ENCODE measurements at places on chromosomes 13 and 19.

GRCh38 chr19:48175578-48175977, 5.1 kb downstream of the ZSWIM9 start:
- no peak for DNase-seq

GRCh38 chr19:44747739-44748425, 626 bp upstream of the BCL3 start:
- DNase-seq, result peak; percentile 14

GRCh38 chr13:51137250-51137649, 26.2 kb upstream of the C13orf42 start:
- no peak for DNase-seq

GRCh38 chr19:5436948-5437306, 18.3 kb upstream of the ZNRF4 start:
- DNase-seq, result no peak

DNA sequence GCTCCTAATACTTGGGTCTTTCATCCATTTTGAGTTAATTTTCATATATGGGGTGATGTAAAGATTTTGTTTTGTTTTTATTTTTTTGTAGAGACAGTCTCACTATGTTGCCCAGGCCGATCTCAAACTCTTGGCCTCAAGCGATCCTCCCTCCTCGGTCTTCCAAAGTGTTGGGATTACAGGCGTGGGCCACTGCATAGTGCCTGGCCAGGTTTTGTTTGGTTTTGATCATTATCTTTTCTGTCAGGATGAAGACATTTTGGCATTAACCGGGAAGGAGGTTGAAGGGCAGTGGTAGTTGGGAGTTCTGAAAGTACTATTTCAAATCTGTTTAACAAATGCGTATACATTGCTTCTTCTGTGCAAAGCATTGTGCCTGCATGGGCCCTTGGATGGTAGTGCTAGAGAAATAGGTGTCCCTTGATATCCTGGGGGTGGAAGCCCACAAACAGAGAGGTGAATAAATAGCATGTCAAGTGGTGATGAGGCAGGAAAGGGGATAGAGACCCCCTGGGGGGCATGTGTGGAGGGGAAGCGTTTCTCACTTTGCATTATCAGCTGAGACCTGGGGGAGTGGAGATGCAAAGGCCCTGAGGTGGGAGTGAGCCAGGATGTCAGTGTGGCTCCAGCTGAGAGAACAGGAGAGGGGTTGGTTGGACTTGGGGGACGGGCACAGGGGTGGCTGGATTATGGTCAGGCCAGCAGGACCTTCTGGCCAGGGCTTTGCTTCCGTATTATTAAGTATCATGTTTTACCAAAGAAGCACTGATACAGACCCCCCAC, 41.4 kb downstream of the GATAD2A start:
- no peak for DNase-seq

DNA sequence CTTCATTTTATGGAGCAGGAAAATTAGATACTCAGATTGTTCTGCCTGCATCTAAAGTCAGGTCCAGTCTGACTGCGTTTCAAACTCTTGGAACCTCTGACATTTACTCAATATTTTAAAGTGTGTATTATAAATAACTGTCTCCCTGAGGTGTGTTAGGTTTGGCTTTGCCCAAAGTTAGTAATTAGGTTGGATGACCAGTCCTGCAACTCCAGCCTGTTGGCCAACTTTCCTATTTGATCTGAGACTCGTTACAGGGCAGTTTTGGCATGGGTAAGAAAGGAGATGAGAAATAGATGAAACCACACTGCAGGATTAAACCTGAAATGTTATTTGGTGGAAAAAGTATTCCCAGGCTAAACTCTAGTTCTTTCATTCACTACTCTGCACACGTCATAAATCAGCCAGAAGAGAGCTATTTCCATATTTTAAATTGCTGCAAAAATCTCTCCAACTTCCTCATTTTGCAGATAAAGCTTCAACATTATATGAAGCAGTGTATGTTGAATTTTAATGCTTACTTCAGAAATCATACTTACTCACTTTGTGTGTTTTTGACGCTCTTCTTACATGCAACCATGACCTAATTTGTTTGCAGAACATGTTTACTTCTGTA, 357.1 kb downstream of the DCT start:
- DNase-seq, result no peak

DNA sequence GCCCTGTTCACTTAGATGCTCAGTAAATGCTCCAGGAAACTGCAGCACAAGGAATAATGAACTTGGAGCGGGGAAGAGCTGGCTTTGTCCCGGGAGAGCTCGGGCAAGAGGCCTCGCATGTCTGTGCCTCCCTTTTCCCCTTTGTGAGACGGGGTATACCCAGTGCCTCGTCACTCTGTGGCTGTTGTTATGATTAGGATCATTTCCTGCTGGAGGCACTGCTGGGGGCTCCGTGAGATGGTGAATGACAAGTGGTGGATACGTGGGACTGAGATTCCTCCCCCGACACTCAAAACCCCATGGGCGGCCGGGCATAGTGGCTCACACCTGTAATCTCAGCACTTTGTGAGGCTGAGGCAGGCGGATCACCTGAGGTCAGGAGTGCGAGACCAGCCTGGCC, 1.1 kb upstream of the PLVAP start:
- no peak for DNase-seq

GRCh38 chr19:9913237-9914000, 22.9 kb downstream of the OLFM2 start:
- no peak for DNase-seq

GRCh38 chr19:45059258-45059965, 16.9 kb downstream of the ZNF296 start:
- DNase-seq, result peak; percentile 91

GRCh38 chr19:17436094-17436873, 12.2 kb downstream of the TMEM221 start:
- no peak for DNase-seq

- peak; percentile 75 for DNase-seq
Observed at GRCh38 chr19:47707135-47707925, 5.9 kb upstream of the EHD2 start.

DNA sequence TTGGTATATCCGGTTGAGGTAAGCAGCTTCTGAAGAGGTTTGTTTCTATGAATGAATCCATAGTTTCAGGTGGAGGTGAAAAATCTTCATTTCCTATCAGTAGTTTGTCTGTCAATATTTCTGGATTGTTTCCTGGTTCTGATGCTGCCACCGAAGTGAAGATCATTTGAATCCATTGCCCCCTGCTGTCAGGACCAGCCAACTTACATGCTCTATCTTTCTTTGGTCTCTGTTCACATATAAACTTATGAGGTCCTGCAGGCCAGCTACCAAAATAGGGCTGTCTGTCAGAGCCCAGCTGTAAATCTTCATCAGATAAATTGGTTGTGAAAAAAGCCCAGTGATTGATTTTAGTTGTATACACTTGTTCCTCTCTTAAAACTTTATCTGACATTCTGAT, 15.2 kb upstream of the N4BP2L1 start:
- DNase-seq, result no peak

- DNase-seq, result peak; percentile 70
Observed at GRCh38 chr19:48635263-48635965, 1.8 kb downstream of the DBP start.

GRCh38 chr19:31220540-31220939, 128.7 kb downstream of the TSHZ3 start:
- no peak for DNase-seq

GRCh38 chr13:110201114-110201513, 105.8 kb downstream of the COL4A1 start:
- DNase-seq, result no peak

DNA sequence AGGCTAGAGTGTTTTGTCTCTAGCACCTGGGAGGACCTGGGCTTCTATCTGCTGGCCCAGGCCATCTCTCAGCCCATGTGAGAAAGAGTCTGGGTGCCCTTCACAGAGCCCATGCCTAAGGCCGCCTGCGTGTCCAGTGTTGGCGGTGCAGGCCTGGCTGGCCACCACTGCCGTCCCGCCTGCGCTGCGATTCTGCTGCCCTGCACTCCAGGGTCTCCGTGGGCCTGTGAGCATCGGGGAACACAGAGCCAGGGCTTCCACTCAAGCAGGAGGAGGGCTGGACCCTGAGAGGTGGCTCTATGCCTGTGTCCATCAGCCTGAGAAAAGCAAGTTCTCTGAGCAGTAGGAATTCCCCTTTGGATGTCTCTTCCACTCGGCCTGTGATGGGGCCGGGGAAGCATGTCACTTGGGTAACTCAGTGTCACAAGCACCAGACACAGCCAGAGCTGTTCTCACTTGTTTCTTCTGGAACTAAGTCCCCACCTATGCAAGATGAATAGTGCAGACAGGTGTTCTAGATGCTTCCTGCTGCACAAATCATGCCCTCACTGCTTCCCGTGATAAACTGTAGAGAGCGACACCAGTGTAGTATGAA, 93.9 kb downstream of the RAB20 start:
- DNase-seq, result no peak

GRCh38 chr13:95564091-95564490, 11.6 kb downstream of the CLDN10 start:
- no peak for DNase-seq

GRCh38 chr13:51823863-51824262, 19.9 kb upstream of the DHRS12 start:
- no peak for DNase-seq

- DNase-seq, result no peak
Observed at GRCh38 chr19:16040642-16041041, 35.7 kb upstream of the TPM4 start.

DNA sequence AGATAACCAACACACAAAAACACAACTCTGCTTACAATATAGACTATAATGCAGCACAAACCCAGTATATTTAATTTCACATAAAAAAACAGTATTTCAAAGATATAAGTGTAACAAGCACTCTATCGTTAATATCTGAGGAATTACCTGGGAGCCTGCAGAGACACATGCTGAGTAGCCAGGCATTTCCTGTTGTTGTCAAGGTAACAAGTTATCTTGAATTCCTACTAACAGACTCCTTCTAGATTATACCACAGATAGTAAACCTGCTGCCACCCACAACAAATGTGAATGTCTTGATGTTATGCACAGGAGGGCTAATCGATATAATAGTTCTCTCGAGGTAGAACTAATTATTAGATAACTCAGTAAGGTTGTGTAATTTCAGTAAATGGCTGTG, 826.0 kb upstream of the PRR20A start:
- no peak for DNase-seq

- peak; percentile 69 for DNase-seq
Observed at GRCh38 chr19:13408889-13409518, 97.3 kb downstream of the CACNA1A start.

GRCh38 chr19:13404236-13404635, 102.0 kb downstream of the CACNA1A start:
- DNase-seq, result no peak

DNA sequence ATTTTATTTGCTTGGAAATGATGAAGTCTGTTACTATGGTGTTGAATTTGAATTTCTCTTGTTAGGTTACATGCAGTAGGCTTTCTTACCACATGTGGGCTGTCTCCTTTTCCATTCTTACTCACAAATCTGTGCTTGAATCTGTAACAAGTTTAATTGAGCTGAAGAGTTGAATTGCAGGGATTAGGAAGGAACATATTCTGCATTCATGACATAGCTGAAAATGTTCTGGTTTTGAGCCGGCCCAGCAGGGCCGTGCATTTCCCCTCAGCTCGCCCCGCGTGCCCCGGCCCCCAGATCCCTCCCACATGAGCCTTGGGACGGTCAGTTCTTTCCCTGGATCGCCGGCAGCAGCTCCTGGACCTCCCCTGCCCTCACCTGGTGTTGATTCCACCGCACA, 28.1 kb downstream of the TFDP1 start:
- no peak for DNase-seq

GRCh38 chr13:77548095-77548494, 12.6 kb downstream of the SCEL start:
- no peak for DNase-seq

- no peak for DNase-seq
Observed at GRCh38 chr13:101576455-101576854, 124.0 kb downstream of the ITGBL1 start.

GRCh38 chr19:38429055-38429810, 3.2 kb upstream of the RASGRP4 start:
- no peak for DNase-seq

GRCh38 chr19:4906963-4907362, 2.3 kb upstream of the UHRF1 start:
- DNase-seq, result no peak

DNA sequence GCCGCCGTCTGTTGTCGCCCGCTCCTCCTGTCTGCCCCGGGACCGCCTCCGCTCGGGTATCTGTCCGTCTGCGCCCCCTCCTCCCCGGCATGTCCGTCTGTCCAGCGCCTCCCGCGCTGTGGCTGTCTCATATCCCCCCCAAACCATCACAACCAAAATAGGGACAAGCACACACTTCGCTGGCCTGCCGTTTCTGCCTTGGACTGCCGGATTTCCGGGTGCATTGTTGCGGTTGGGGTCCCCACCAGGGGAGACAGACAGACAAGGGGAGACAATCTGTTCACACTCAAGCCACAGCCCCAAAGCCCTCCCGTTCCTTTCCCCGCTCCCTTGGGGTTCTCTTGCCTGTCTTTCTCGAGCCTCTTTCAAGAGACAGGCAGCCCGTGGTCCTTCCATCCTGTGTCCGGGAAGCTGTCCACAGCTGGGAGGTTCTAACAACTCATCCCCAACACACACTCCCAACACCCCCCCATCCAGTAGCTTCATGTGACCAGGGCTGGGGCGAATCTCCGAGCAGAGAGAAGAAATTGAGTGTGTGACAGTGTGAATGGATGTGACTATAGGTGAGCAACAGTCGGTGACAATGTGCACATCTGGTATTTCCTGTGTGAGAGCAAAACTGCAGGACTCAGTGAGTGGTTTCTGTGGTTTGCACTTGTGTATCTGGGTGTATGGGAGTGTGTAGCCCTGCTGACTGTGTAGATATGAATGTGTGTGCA, 16.5 kb upstream of the FOSB start:
- DNase-seq, result no peak

DNA sequence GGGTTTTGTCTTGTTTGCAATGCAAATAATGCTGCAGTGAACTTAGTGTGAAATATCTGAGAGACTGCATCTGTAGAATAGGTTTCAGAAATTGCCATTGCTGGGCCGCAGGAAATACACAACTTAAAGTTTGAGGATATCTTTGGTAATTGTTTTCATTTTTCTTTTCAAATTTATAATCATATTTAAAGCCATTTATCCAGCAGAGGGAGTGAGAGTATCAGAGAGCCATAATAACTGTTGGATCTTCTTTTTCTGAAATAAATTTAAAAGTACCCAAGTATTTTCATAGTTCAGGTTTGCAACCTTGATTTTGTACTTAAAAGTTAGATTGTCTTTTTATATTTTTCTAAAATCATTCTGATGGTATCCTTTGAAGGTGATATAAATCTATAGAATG, 99.4 kb downstream of the ZMYM2 start:
- DNase-seq, result no peak

DNA sequence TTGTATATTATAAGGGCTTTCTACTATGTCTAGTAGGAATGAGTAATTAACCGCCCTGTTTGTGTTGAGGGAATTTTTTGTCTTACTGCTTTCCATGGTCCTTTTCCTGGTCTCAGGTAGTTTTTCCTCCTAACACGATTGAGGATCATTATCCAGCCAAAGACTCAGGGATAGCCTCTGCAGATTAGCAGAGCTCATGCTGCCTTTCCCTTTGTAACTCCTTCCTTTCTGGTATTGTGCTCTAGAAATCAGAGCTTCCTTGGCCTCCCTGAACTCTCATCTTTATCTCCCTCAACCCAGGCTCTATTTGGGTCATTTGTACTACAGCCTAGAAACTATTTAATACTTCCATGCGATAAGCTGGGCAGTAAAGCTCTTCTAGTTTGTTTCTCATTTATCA, 142.1 kb downstream of the PDS5B start:
- no peak for DNase-seq

- DNase-seq, result no peak
Observed at GRCh38 chr13:99966064-99966805, 5.3 kb downstream of the ZIC5 start.

- no peak for DNase-seq
Observed at GRCh38 chr13:50676602-50677001, 166.9 kb downstream of the DLEU7 start.
